ENCODE measurements at places on chromosomes 16 and 17. TPM values are rescaled to one million over a fixed set of nuclear protein-coding genes. Genes with fewer than 3 reads are reported as not detected.

- DNase-seq = no peak
These were observed 75.3 kb downstream of the MRC2 start for GRCh38 chr17:62702746-62703260.

DNA sequence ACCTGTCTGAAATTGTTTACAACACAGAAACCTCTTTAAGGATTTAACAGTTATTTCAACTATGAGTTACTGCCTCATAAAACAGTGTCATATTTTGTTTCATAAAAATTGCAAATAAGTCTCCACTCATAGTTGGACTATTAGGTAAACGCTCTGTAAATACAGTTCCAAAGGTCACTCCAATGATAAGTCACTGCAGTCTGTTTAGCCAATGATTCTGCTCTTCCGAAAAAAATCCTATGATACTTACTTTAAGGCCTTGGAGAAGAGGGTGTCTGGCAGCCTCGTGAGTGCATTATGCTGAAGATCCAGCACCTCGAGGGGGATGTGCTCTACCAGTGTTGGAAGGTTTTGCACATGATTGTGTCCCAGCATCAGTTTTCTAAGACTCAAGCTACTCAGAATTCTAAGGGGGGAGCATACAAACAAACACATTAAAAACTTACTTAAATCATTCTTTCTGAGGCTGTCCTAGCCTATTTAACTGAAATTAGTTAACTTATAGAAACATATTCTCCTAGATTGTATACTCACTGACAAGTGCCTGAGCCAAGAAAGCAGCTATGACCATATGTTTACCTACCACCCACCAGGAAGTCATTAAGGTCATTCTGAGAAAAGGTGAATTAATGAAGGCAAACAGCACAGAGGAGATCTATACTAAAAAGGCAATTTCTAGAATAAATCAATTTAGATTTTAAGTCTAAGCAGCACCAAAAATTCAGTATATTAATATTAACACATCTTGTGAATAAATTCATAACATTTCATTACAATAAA, 41.1 kb downstream of the MARVELD3 start:
- no peak for DNase-seq

- DNase-seq = no peak
These were observed 901.6 kb upstream of the GOT2 start for GRCh38 chr16:59635674-59636073.

DNA sequence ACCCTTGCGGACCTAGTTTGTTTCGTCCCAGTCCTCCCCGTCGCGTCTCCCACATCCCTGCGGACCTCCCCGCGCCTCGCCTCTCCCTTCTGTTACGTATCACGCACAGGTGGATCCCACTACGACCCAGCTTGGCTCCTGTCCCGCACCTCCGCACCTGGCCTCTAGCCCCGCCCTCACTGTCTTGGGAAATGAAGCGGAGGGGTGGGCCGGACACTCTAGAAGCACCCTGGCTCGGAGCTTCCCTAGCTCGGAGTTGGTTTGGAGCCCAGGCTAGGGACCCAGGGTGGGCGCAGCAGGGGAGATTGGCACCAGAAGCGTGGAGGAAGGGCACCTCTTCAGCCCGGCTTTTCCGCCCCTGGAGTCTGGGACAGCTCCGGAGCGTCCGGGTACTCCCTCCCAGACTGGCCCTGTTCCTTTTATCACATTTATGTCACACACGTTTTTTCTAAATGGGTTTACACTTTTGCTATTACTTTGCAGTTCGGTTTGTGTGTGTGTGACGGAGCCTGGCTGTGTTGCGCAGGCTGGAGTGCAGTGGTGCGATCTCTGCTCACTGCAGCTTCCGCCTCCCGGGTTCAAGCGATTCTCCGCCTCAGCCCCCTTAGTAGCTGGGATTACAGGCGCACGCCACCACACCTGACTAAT, 1.4 kb upstream of the CEMP1 start:
- no peak for DNase-seq

DNA sequence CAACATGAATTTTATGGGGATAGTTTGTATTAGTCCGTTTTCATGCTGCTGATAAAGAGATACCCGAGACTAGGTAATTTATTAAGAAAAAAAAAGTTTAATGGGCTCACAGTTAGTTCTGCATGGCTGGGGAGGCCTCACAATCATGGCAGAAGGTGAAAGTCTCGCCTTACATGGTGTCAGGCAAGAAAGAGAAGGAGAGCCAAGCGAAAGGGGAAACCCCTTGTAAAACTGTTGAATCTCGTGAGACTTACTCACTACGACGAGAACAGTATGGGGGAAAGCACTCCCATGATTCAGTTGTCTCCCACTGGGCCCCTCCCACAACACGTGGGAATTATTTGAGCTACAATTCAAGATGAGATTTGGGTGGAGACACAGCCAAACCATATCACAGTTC, 181.5 kb downstream of the PRKCA start:
- DNase-seq = no peak

DNA sequence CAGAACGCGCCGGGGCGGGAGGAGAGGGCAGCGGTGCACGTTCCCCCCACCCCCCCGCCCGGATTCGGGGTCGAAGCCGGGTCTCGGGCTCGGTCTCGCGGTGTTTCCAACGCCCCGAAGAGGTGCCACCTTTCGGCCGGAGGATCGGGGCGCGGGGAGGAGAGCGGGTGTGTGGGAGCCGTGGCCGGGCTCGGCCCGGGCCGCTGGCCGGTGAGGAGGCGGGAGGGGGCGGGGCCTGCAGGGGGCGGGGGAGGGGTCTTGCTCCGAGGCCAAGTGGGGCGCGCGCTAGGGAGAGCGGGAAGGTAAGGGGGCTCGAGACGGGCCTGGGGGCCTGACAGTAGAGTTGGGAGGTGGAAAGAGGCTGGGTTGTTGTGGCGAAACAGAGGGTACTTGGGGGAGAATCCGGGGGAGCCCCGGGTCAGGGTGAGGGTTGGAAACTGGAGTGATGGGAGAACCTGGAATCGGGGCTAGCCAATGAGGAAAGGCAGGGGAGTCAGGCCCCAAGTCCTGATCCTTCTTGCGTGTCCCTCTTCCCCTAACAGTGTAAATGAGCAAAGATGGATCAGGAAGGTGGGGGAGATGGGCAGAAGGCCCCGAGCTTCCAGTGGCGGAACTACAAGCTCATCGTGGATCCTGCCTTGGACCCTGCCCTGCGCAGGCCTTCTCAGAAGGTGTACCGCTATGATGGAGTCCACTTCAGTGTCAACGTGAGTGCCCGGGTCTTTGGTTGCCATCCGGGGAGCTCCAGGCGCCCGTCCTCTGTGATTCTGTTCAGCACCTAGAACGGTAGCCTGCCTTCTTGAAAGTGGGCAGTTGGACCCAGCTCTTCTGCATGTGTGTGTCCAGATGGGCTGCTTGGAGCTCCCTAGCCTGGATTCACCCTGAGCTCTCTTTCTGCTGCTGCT, 873 bp downstream of the SETD1A start:
- DNase-seq = no peak

SCO1 gene
- polyA plus RNA-seq = 25.1 TPM

TOM1L2 gene
- polyA plus RNA-seq = 58.7 TPM

RNU2-1 gene
- not detected for polyA plus RNA-seq

PLD6 gene
- polyA plus RNA-seq = 5.1 TPM
